ENCODE measurements at places on chromosomes 2 and 18.

DNA sequence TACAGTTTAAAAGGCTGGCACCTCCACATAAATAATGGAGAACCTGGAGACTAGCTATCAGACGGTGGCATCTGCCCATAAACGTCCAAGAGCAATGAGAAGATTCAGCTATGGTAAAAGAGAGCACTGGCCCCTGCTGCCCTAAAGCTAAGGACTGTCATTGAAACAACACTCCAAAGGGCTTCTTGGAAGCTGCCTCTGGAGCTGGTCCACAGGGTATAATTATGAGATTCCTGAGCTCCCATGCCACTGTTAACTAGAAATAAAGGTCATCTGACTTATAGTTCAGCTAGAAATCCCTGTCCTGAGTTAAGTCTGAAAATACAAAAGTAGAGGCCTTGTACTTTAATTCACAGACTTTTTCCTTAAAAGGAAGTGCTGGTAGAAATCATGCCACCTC, 39.9 kb upstream of the RBMS1 start:
- DNase-seq = no peak

- DNase-seq = no peak
Observed at GRCh38 chr2:74552914-74553811, 579 bp downstream of the LOXL3 start.

GRCh38 chr18:63329431-63330145, 10.0 kb upstream of the BCL2 start:
- DNase-seq = no peak

- no peak for DNase-seq
Observed at GRCh38 chr2:106704798-106705197, 181.2 kb downstream of the ST6GAL2 start.

DNA sequence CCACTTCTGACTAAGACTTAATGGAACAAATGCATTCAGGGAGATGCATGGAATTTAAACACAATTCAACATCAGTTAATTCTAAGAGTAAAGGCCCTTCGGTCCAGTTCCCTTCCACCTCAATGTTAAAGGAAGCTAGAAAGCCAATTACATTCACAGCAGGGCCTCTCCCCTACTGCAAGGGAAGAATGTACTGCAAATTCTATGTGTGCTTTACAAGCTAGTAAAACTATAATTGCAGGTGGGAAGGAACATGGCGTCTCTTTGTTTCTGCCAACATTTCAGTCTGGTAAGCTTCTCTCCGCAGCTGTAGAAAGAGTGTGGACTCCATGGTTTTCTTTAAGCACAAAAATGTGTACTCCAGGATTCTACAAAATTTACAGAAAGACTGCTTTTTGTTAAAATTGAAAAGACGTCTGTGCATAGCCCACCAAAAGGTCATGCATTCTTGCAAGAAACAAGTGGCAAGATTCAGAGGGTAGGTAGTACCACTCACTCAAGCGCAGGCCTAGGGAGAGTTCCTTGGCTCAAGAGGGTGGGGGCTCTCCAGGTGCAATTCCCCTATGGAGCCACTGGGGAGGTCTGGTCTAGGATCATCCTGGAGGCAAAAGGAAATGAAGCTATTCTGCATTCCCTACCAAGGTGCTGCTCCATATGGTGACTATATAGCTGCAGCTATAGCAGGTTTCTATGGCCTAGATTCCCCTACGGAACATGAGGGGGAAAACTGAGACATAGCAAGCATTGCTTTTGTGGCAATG, 127.0 kb upstream of the FZD5 start:
- no peak for DNase-seq

Measured in activated CD4-positive, alpha-beta T cell treated with anti-CD3 and anti-CD28 coated beads, Interleukin-2, amount 50 U/mL, for 24 hours (primary cell).